C1 segment of cervical spinal cord (tissue), 14 donors: ENCODE measurements at places on chromosomes 16 and 17.
A peak's percentile ranks its signal among the peaks of the same experiment; 100 is the strongest.

DNA sequence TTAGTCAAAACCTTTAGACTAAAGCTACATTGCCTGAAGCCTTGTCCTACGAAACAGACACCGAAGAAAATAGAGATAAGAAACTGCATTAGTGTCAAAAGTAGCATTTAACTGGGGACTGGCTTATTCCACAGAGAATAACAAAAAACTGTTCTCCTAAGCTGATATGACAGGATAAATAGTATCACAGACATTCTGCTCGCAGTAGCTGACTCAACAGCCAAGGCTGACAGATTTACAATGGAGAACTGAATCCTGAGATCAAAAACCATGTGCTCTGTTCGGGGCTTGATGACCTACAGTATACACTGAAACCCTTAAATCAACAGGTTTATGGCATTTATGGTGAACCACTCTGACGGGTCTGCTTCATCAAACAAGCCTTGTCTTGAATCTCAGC is 25.5 kb downstream of the ADAMTS18 start:
- DNase-seq = no peak

- DNase-seq = no peak
These were observed 53.1 kb downstream of the MRM3 start for GRCh38 chr17:835263-835662.

- DNase-seq = no peak
These were observed 681 bp upstream of the TRAP1 start for GRCh38 chr16:3718019-3718391.

GRCh38 chr17:62750631-62751051 is 57.5 kb downstream of the MARCHF10 start:
- no peak for DNase-seq

- DNase-seq = no peak
These were observed 206.5 kb upstream of the CDH5 start for GRCh38 chr16:66159987-66160386.

DNA sequence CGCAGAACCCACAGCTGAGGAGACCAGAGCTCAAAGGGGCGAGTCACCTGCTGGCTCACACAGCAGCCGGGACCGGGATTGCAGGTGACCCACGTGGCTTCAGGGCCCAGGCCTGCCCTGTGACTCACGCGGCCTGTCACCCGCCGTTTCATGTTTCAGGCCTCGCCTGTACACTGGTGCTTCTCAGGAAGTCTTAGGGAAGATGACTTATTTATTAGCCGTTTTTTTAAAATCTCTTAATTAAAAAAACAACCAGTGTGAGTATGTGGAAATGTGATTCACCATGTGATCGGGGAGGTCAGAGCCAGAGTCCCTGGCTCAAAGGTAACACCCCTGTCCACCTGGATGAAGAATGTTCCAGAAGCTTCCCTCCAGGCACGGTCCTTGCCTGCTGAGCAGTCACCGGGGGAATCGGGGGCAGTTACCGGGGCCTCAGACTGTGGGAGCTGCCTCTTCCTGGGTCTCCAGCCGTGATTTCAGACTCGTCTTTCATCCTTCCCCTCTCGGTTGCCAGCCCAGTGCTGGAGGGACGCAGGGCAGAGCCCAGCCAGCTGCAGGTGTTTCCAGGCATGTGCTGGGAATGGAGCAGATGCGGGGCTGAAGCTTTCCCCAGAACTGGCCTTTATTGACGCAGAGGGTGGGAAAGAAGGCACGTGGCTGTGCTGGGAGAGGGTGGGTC is 49.3 kb downstream of the CMIP start:
- DNase-seq = no peak

DNA sequence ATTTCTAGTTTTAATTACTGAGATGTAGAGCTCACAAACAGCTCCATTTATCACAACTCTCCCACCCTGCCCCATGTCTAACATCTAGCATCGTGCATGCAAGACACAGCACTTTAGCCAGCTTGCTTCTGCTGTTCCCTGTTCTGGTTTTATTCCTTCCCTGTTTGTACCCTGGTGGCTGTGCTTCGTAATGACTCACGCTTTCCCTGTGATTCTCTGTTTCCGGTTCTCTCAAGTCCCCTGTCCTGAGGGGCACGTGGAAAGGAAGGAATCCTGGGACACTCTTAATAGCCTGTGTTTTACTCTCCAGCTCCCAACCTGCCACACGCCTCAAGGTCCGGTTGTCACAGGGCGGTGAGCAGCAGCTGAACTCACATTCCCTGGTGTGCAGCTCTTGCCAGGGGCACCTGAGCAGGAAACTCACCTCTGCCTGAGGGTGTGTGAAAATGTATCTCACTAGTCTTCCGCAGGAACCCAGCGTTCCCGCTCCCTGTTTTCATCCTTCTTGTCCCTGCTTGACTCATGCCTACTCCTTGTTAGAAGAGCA is 10.6 kb downstream of the SHISA6 start:
- DNase-seq = no peak

- DNase-seq = no peak
These were observed 17.3 kb upstream of the XYLT2 start for GRCh38 chr17:50328363-50329325.

DNA sequence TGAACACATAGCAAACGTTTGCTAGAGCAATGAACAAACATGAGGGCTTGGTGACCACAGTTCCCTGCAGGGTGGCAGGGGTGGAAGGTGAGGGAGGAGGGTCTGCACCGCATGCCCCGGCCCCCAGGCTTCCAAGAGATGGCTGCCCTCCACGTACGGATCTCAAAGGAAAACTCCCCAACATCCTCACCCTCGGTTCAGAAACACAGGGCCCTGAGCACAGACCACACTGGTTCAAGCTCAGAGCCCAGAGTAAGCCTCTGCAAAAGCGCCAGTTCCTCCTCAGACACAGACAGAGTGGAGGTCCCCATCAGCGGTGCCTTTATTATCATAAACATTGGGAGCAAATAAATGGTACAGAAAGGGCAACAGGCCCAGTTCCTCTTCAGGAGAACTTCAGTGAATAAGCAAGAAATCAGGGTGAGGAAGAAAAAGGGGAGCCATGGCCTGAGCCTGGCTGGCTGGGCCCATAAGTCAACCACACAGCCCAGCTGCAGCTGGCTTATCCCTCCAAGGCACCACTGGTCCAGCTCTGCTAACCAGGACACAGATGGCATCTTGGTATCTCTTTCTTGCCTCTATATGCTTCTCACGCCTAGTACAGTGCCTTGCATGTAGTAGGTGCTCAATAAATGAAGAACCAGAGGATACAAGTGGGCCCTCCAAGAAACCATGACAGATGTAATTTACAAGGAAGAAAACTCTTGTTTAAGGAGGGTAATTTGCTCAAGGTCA is 11.0 kb downstream of the MPO start:
- no peak for DNase-seq

DNA sequence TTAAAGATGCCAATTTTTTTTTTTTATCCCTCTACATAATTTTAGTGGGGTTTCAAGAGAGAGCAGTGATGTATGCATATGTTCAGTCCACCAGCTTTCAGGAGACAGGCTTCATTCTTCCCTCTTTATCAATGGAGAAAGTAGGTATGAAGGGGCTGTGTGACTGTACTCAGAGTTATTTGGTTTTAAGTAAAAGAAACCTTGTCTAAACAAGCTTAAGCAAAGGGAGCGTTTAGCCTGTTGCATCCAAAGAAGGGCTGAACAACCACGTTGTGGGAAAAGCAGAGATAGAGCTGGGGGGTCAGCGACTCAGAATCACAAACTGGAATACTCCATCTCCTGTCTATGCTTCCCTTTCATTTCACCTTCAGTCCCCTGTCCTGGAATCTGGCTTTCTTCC is 50.4 kb upstream of the HAS3 start:
- no peak for DNase-seq

DNA sequence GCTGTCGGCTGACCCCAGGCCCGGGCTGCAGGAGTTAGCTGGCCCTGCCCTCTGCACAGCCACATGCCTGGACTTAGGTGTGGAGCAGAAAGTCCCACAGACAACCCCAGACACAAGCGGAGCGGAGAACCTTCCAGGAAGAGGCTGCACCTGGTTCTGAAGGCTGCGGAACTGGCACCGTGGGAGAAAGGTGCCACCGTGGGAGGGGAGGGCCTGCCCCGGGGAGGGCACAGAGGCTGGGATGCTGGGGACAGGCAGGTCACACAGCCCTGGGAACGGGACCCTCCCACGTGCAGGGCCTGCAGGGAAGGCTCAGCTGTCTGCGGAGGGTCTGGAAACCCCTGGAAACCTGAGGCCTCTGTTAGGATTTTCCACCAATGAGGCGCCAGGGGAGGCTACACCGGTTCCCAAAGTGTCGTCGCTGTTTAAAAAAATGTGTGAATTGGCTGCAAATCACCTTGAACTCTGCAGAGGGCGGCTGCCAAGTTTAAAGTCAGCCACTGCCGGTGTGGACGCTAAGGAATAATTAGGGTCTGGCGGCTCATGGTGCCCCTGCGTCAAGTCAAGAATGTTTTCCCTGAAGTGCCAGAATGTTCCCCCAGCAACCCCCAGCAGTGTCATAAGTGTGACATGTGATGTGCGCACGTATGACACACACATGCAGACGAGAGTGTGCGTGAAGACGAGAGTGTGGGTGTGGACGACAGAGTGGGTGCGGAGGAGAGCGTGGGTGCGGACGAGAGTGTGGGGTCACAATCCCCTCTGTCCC is 50.9 kb upstream of the PABPN1L start:
- no peak for DNase-seq

GRCh38 chr17:45170931-45171337 is 9.3 kb downstream of the HEXIM2 start:
- DNase-seq = peak; percentile 8
